ENCODE measurements at places on chromosomes 6 and 20.
A peak's percentile ranks its signal among the peaks of the same experiment; 100 is the strongest.

DNA sequence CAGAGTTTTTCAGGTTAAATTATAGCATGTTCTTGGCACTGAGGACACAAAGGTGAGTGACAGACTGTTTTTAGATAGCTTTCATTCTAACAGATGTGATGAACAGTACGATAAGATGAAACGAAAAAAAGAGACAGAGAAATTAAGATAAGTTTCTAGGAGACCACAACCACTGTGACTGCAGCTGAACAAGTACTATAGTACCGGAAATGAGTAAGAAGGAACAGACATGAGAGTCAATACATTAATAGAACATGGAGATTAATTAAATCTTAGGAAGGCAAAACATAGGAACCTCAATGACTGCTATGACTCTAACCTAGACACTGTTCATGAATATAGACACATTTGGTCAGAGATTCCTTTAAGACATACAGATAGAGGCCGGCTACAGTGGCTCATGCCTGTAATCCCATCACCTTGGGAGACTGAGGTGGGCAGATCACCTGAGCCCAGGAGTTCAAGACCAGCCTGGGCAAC is 40.2 kb downstream of the HBS1L start:
- no peaks in the 10 kb centered on the region for H3K36me3 ChIP-seq
- DNase-seq, result no peak
- peaks cover 52% of the 10 kb centered on the region for H3K4me1 ChIP-seq
- no peaks in the 10 kb centered on the region for H3K27me3 ChIP-seq
- H3K27ac ChIP-seq, result no peak overlapping the region

DNA sequence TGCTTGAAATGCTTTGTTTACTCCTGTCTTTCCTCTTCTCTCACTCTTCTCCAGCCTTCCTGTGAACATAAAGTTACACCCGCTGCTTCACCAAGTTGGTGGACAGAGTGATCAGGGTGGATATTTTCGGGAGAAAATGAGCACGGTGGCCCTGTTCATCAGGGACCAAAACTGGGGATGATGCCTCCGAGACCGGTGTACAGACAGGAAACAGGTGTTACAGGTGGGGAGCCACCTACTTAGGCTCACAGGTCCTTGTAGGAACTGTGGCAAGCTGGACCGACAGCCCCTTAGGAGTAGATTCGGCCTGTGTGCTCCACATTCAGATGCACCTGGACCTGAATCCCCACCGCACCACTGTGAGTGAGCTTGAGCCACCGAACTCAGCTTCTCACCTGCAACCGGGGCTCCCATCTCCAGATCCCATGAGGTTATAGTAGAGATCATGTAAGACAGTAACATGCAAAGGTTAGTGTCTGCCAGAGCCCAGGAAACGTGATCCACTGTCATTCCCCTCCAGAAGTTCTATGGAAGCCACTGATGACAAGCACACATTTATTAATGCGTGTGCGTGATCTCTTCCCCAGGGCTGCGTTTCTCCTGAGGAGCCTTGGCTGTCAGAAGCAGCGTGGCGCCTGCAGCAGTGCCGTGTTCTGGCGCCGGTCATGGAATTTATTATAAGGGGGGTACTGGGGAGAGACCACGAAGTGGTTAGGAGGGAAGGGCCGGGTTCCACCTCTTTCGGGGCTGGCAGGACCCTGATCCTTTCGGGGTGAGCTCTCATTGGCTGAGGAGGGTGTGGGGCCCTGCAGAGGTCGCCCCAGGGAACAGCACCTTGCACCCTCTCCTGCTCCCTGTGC is 94.2 kb downstream of the ERMARD start:
- no peaks in the 10 kb centered on the region for H3K36me3 ChIP-seq
- no peak overlapping the region for H3K4me3 ChIP-seq
- peaks cover 5% of the 10 kb centered on the region for H3K27me3 ChIP-seq
- no peak overlapping the region for H3K27ac ChIP-seq

DNA sequence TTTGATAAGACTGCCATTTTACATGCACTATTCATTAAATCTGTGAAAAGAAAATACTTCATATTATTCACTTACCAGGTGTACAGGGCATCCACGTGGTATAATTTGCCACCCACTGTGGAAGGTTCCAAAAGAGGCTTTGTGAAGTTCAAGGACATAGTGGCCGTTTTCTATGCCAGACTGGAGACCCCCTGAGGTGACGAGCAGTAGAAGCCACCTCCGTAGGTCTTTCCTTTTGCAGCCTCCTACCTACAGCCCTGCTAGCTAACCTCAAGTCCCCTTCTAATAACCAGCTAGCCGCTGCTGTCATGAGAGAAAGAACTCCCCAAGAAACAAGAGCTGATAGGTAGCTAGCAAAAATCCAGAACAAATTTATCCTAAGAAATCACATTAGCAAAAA is 110.5 kb downstream of the ARHGAP18 start:
- H3K4me3 ChIP-seq, result no peak overlapping the region
- no peak for DNase-seq
- no peaks in the 10 kb centered on the region for H3K36me3 ChIP-seq
- no peaks in the 10 kb centered on the region for H3K27me3 ChIP-seq
- H3K27ac ChIP-seq, result no peak overlapping the region

DNA sequence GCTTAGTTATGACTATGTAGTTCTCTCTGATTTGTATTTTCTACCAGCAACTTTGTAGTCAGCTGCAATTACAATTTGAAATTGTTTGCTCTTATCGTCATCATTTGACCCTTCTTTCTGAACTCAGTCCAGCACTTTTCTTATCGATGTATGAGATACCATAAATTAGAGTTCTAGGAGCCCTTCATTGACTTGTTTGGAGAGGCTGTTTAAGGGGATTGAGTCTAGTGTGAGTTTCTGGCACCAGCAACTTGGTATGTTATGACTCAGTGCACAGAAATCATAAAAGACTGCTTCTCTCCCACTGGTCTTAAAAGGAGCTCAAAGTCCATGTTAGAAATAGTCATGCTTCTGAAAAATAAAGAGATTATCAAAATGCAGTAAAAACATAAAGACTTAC is 190.3 kb downstream of the TENT5A start:
- H3K4me3 ChIP-seq, result no peak overlapping the region
- H3K36me3 ChIP-seq, result no peaks in the 10 kb centered on the region
- H3K27ac ChIP-seq, result no peak overlapping the region
- no peaks in the 10 kb centered on the region for H3K4me1 ChIP-seq
- no peaks in the 10 kb centered on the region for H3K27me3 ChIP-seq

- H3K27ac ChIP-seq, result no peak overlapping the region
- no peaks in the 10 kb centered on the region for H3K4me1 ChIP-seq
- no peaks in the 10 kb centered on the region for H3K27me3 ChIP-seq
- DNase-seq, result no peak
- H3K36me3 ChIP-seq, result no peaks in the 10 kb centered on the region
Observed at GRCh38 chr6:56764081-56764566, 121.4 kb upstream of the DST start.

- H3K27ac ChIP-seq, result no peak overlapping the region
- no peaks in the 10 kb centered on the region for H3K4me1 ChIP-seq
- no peak for DNase-seq
- no peaks in the 10 kb centered on the region for H3K36me3 ChIP-seq
- no peak overlapping the region for H3K4me3 ChIP-seq
Observed at GRCh38 chr20:36820073-36820472, 46.5 kb upstream of the DSN1 start.

DNA sequence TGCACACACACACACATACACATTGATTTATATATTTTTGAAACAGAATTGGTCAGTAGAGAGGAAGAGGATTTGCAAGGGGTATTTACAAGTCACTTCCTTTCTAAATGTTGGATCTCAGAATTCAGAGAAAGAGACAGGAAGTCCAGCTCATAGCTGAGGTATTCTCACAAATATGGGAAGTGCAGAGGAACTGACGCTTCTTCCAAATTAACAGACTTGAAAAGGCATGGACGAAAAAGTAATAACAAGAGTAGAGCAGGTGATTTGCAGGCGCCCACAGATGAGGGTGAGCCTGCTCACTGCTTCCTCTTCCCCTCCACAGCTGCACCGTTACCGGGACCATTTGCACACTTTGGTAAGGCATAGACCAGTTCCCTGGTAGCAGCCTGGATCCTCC is 246.4 kb downstream of the PHACTR1 start:
- H3K27ac ChIP-seq, result no peak overlapping the region
- H3K4me1 ChIP-seq, result no peaks in the 10 kb centered on the region
- no peaks in the 10 kb centered on the region for H3K36me3 ChIP-seq
- H3K27me3 ChIP-seq, result peaks cover 4% of the 10 kb centered on the region
- H3K4me3 ChIP-seq, result no peak overlapping the region
- DNase-seq, result no peak

DNA sequence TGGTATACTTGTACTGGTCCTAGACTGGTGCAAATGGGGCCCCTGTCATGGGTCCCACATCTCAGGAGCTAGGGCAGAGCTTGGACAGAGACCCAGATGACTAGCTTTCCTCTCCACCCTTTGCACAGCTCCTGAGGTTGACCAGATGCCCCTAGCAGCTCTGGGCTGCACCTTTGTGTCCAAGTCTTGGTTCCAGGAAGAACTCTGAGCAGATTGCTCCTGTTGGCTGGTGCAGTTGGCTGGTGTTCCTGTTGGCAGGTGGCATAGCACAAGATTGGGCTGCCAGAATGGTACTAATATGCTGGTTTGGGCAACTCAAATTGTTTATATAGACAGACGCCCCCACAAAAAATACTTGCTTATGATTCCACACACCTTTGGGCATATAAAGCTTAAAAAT is 89.4 kb upstream of the EZR start:
- DNase-seq, result no peak
- H3K4me1 ChIP-seq, result peaks cover 33% of the 10 kb centered on the region
- no peaks in the 10 kb centered on the region for H3K27me3 ChIP-seq
- no peak overlapping the region for H3K4me3 ChIP-seq
- H3K27ac ChIP-seq, result no peak overlapping the region

GRCh38 chr6:36657942-36658544 is 20.5 kb upstream of the CDKN1A start:
- H3K27me3 ChIP-seq, result peaks cover 15% of the 10 kb centered on the region
- H3K4me1 ChIP-seq, result peaks cover 7% of the 10 kb centered on the region
- no peak overlapping the region for H3K4me3 ChIP-seq
- no peak overlapping the region for H3K27ac ChIP-seq
- no peaks in the 10 kb centered on the region for H3K36me3 ChIP-seq
- no peak for DNase-seq

DNA sequence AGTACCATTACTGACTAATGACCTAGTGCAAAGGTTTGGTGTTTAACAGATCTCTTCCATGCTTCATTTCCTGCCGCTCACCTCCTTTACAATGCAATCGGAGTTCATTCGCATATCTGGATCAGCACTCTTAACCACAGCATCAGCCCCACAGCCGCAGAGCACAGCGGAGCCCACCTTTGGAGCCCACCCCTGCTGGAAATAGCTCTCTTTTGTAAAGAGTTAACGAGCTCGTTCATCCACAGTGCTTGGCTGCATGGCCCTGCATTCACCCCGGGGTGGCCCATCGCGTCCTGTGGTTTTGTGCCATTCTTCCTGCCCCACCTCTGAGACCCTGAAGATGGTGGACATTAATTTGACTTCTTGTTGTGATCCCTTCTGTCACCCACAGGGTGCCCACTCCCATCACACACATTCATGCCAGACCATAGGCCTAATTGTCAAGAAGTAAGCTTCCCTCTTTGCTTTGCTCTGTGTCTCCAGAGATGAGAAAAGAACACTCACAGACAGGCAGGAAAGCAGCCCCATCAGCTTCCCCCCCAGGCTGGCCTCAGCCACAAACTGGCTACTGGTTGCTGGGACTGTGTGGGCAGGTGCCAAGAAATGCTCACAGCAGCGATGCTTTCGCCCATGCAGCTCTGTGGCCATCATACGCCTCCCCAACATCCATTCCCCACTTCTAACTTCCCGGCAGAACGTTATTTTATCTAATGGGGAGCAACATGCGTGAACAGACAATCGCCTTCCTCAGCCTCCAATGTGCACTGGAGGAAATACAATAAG is 167.0 kb downstream of the LRFN2 start:
- no peaks in the 10 kb centered on the region for H3K4me1 ChIP-seq
- no peak overlapping the region for H3K27ac ChIP-seq
- no peak for DNase-seq
- H3K4me3 ChIP-seq, result no peak overlapping the region

GRCh38 chr6:16230953-16231352 is 7.4 kb upstream of the GMPR start:
- H3K4me1 ChIP-seq, result no peaks in the 10 kb centered on the region
- no peaks in the 10 kb centered on the region for H3K27me3 ChIP-seq
- no peaks in the 10 kb centered on the region for H3K36me3 ChIP-seq
- H3K27ac ChIP-seq, result no peak overlapping the region

DNA sequence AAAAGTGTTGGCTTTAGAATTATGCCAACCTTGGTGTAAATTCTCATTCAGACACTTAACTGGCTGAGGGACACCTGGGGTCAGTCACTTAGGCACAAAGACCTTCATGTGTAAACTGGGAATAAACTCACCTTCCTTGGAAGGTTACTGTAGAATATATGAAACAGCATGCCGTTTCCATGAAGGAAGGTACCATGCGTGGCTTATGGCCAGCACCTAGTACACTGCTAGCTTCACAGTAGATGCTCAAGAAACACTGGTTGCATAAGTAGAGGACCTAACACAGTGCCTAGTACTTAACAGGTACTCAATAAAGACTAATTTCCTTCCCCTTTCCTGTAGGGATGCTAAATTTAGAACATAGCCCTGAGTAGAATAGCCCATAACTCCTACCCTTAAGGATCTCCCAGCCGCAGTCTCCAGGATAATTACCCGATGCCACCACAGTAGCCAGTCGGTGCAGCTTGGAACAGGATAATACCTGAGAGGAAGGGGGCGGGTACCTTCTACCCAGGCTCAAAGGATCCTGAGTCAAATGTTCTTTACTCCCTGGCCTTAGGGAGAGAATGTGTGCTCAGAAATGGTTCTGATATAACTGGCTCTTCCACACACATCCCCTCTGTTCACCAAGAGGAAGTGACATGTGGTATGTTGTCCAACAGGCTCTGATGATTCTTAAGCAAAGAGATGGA is 3.6 kb downstream of the BCL2L1 start:
- no peaks in the 10 kb centered on the region for H3K27me3 ChIP-seq
- H3K4me3 ChIP-seq, result peak overlapping the region; percentile 99
- H3K4me1 ChIP-seq, result peaks cover 73% of the 10 kb centered on the region
- peaks cover 14% of the 10 kb centered on the region for H3K36me3 ChIP-seq

DNA sequence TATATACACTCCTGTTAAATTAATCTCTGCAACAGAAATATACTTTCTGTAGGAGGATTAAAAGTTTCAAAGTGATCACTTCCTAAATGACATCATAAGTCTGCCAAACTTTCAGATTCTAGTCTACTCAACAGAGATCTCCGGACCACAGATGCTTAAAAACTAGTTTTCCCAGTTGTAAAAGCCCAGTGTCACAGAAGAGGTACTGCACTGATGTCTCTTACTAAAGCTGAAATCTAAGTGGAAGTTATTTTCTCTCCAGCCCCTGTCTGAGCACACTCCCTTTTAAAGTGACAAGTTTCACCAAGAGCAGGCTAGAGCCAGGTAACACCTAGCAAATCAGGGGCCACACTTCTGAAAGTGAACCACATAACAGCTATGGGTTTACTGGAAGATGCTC is 71.6 kb upstream of the DST start:
- H3K36me3 ChIP-seq, result no peaks in the 10 kb centered on the region
- H3K4me3 ChIP-seq, result no peak overlapping the region
